ENCODE measurements at places on chromosomes 11 and 22. TPM values are rescaled to one million over a fixed set of nuclear protein-coding genes. Genes with fewer than 3 reads are reported as not detected.

MAP6 gene
- total RNA-seq = 26.4 TPM

USH1C gene
- total RNA-seq = 0.72 TPM

C11orf91 gene
- total RNA-seq = not detected

C22orf42 gene
- not detected for total RNA-seq

GLB1L2 gene
- total RNA-seq = 0.34 TPM

SYT13 gene
- 1.8 TPM for total RNA-seq

EHBP1L1 gene
- 82.0 TPM for total RNA-seq

GRCh38 chr11:57150454-57150917, 31.3 kb upstream of the LRRC55 start:
- no peaks in the 10 kb centered on the region for H3K36me3 ChIP-seq
- H3K4me3 ChIP-seq = no peak overlapping the region
- H3K27ac ChIP-seq = no peak overlapping the region
- DNase-seq = no peak
- H3K4me1 ChIP-seq = no peaks in the 10 kb centered on the region
- peaks cover 39% of the 10 kb centered on the region for H3K27me3 ChIP-seq

DNA sequence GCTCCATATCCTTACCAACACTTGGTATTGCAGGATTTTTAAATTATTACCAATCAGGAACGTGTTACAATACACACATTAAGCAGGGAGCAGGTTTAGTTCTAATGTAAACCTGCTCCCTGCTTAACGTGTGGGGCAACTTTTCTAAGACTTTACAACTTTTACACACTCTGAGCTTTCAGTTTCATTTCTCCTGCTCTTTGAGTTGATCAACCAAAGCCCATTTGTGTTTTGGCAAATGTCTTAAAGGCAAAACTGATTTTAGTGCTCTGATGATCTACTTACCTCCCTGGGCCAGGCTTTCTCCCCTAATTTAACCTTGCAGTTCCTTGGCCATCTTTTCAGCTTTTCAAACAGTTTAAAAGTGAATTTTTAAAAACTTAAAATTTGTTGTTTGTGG, 70.9 kb downstream of the ZBTB44 start:
- DNase-seq = no peak
- H3K27me3 ChIP-seq = no peaks in the 10 kb centered on the region
- no peak overlapping the region for H3K4me3 ChIP-seq

GRCh38 chr11:93952082-93952780, 68.9 kb upstream of the HEPHL1 start:
- no peak overlapping the region for H3K27ac ChIP-seq
- H3K4me3 ChIP-seq = no peak overlapping the region
- peaks cover 2% of the 10 kb centered on the region for H3K36me3 ChIP-seq
- DNase-seq = no peak

DNA sequence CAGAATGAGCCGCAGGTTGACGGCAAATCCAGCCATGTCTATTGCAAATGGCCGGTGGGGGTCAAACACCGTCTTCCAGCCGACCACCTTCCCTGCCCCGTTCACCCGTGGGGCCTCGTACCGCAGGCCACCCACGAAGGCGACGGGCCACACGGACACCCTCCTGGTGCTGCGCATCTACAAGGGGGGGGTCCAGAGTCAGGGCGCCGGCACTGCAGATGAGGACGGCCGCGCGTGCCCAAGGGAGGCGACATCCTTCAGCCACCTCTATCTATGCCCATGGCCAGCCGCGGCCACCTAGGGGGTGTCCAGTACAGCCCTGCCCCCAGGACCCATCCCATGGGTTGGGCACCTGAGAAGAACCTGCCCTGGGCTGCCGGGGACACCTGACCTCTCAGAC, 29.2 kb downstream of the B3GAT1 start:
- H3K4me3 ChIP-seq = no peak overlapping the region
- H3K36me3 ChIP-seq = no peaks in the 10 kb centered on the region
- DNase-seq = no peak
- peaks cover 11% of the 10 kb centered on the region for H3K27me3 ChIP-seq
- H3K4me1 ChIP-seq = no peaks in the 10 kb centered on the region

DNA sequence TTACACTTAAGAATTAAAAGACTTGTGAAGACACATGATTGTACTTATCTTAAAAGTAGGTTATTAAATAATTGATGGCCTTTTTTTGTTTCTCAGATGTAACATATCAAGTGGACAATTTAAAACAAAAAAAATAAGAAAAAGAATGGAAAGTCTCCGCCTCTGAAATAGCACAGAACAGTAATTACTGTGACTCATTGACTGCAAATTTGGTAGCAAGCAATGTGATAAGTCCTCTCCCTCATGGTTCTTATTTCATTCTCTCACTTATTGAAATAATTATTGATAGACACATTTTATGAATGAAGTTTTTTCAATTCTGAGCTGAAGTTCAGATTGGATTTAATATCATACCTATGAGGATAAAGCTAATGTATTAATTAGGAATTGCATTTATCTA, 717.9 kb upstream of the LUZP2 start:
- no peaks in the 10 kb centered on the region for H3K27me3 ChIP-seq
- no peak overlapping the region for H3K4me3 ChIP-seq
- H3K27ac ChIP-seq = peak overlapping the region; percentile 46

- H3K4me3 ChIP-seq = no peak overlapping the region
- no peaks in the 10 kb centered on the region for H3K27me3 ChIP-seq
- H3K4me1 ChIP-seq = no peaks in the 10 kb centered on the region
- H3K36me3 ChIP-seq = no peaks in the 10 kb centered on the region
These were observed 628.1 kb downstream of the METTL15 start for GRCh38 chr11:28736256-28736655.

- H3K27me3 ChIP-seq = no peaks in the 10 kb centered on the region
- H3K4me3 ChIP-seq = no peak overlapping the region
These were observed 71.6 kb downstream of the LRP5 start for GRCh38 chr11:68383976-68384501.

DNA sequence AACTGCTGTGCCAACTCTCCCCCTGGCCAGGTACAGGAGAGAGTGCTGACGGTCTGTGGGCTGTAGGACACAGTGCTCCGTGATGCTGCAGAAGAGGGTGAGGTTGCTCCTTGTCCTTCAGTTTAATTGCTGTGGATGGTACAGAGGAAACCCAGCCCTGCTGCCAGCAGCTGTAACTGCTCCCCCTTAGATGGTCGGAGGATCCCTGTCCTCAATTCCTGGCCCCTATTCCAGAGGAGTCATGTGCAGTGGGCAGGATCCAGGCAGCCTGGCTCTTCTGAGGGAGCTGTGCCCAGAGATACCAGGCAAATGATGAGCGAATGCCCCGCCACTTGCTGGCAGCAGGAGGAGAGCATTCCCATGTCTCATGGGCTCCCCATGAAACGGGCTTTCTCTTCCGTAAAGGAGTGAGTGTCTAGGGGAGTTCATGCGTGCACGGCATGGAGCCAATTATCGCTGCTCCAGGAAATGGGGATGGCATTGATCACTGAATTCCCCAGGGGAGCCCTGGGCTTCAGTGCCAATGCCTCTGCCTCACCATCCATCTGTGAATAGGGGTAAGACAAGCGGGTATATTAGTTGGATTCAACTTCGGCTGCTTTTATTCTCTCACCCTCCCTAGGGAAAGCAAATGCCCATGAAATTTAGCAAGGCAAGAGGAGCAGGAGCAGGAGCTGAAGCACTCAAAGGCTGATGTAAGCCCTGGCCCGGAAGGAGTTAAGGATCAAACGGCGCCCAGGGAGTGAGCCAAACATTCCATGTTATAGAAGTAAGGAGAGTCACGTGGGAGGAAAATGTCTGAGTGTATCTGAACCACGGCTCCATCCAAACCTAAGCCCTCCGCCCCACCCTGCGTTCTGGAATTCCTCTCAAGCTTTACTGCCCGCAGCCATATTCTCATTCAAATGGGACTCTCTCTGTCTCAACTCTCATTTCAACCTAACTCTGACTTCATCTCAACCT, 51.0 kb upstream of the CSNK2A3 start:
- H3K27ac ChIP-seq = peak overlapping the region; percentile 53
- H3K36me3 ChIP-seq = peaks cover 10% of the 10 kb centered on the region
- H3K4me1 ChIP-seq = peaks cover 31% of the 10 kb centered on the region
- peaks cover 9% of the 10 kb centered on the region for H3K27me3 ChIP-seq
- no peak for DNase-seq
- no peak overlapping the region for H3K4me3 ChIP-seq

DNA sequence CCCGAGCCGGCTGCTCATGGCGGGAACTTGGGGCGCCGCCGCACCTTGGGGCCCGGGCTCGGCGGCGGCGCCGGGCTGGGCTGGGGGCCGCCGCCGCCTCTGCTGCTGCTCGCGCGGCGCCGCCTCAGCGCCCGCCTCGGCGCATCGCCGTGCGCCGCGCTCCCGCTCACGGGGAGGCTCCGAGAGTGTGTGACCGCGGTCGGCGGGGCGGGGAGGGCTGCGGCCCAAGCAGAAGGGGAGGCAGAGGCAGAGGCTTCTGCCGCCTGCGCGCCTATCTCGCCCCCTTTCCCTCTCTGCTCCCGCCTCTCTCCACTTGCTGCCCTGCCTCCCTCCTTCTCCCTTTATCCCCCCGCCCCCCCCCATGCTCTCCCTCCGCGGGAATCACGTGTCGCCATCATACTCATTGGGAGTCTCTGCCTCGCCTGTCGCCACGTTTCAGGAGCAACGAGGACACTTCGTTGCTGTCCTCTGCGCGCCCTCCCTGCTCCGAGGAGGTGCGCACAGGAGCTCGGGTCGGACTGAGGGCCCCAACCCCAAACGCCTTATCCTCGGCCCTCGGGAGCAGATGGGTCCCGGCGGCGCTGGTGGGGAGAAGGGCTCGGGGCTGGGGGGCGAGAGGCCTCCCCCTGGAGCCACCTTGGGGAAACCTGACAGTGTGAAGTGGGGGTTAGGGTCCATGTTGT, at the start of gene GUCY1A2:
Gene GUCY1A2 (minus strand): TSS at position 258 of the 683 bp plus-strand sequence. CDS start 421 bp downstream, outside the sequence.
- peak; percentile 75 for DNase-seq
- peaks cover 30% of the 10 kb centered on the region for H3K4me1 ChIP-seq
- peaks cover 23% of the 10 kb centered on the region for H3K27me3 ChIP-seq
- peak within 1 kb of the TSS; percentile 71 for H3K27ac ChIP-seq

- no peaks in the 10 kb centered on the region for H3K27me3 ChIP-seq
- H3K4me3 ChIP-seq = no peak overlapping the region
- H3K4me1 ChIP-seq = peaks cover 58% of the 10 kb centered on the region
- H3K36me3 ChIP-seq = no peaks in the 10 kb centered on the region
- no peak for DNase-seq
These were observed 13.5 kb downstream of the ACO2 start for GRCh38 chr22:41482319-41482935.

- no peak overlapping the region for H3K27ac ChIP-seq
- no peak for DNase-seq
- no peaks in the 10 kb centered on the region for H3K36me3 ChIP-seq
These were observed 110.2 kb downstream of the TRIM29 start for GRCh38 chr11:120027546-120028180.

DNA sequence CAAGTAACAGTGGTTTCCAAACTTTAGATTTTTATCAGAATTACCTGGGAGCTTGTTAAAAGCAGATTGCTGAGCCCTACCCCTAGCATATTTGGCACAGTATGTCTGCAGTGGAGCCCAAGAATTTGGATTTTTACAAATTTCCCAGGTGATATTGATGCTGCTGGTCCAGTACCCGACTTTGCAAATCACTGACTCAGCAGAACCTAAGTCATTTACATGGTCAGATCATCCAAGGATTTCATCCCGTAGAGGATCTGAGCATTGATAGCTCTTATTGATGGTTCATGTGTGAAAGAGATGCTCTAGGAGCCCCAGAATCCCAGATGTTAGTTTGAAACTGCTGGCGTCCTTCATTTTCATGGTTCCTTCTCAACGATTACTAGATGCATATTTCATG, 6.0 kb downstream of the C11orf97 start:
- H3K27me3 ChIP-seq = peaks cover 8% of the 10 kb centered on the region
- no peak for DNase-seq
- no peak overlapping the region for H3K27ac ChIP-seq
- H3K4me1 ChIP-seq = no peaks in the 10 kb centered on the region
- H3K36me3 ChIP-seq = no peaks in the 10 kb centered on the region
- no peak overlapping the region for H3K4me3 ChIP-seq

GRCh38 chr11:2498750-2499149, 53.9 kb downstream of the KCNQ1 start:
- peak; percentile 62 for DNase-seq
- no peak overlapping the region for H3K4me3 ChIP-seq
- H3K27ac ChIP-seq = no peak overlapping the region
- no peaks in the 10 kb centered on the region for H3K4me1 ChIP-seq
- peaks cover 9% of the 10 kb centered on the region for H3K36me3 ChIP-seq

DNA sequence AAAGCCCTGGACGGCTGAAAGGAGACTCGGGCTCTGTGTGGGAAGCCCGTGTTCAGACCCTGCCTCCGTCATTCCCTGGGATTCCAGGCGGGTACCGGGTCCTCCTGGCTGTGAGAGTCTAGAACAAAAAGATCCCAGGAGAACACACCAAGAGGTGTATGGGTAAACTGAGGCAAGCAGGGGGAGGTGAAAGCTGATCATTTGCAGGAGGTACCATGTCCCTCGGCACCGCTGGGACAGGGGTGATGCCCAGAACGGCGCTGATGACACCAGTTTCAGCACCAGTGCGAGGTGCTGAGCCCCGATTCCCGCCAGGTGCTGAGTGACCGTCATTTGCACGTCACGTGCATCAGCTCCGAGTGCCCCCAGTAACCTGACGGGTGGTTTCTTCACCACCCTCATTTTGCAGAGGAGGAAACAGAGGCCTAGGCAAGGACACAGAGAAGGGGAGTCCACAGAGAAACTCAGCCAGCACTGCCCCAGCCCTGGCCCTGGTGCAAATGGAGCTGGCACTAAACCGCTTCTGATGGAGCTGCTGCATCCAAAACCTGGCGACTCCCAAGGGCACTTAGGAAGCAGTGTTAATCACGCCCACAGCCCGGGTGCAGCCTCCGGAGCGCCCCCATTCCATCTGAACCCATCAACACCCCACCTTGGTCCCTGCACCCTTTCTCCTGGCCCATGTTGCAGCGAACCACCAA, 16.8 kb downstream of the MACROD1 start:
- H3K27ac ChIP-seq = no peak overlapping the region
- H3K4me3 ChIP-seq = no peak overlapping the region
- DNase-seq = no peak
- peaks cover 3% of the 10 kb centered on the region for H3K4me1 ChIP-seq
- peaks cover 4% of the 10 kb centered on the region for H3K27me3 ChIP-seq
- H3K36me3 ChIP-seq = no peaks in the 10 kb centered on the region

- peaks cover 4% of the 10 kb centered on the region for H3K27me3 ChIP-seq
- no peak overlapping the region for H3K27ac ChIP-seq
- H3K4me3 ChIP-seq = peak overlapping the region; percentile 75
- no peaks in the 10 kb centered on the region for H3K36me3 ChIP-seq
These were observed 841 bp upstream of the TUB start for GRCh38 chr11:8080069-8080670.

DNA sequence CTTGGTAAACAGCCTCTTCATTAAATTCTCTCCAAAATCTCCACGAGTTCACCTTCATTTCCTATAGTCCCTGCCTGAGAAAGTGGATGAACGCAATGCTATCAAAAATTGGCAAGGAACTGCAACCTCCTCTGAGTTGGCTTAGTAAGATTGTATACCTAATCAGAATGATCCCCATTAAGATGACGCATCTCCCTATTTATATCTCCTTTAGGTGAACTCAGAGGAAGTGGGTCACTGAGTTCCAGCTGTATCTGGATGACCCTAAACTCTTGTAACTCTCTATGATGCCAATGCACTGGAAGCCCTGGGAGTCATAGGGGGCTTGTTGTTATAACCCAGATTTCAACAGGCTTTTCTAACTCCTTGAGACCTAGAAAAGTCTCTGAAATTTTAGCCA, 48.2 kb downstream of the OR10A6 start:
- H3K27me3 ChIP-seq = peaks cover 3% of the 10 kb centered on the region
- no peak for DNase-seq
- H3K4me1 ChIP-seq = no peaks in the 10 kb centered on the region
- H3K4me3 ChIP-seq = no peak overlapping the region
- H3K27ac ChIP-seq = no peak overlapping the region
- no peaks in the 10 kb centered on the region for H3K36me3 ChIP-seq

GRCh38 chr11:34620820-34621792, at the start of gene EHF:
TSS of gene EHF (plus strand) at chr11:34621093. CDS start at chr11:34642631, 21,538 bp downstream.
- no peak for DNase-seq
- H3K27me3 ChIP-seq = no peaks in the 10 kb centered on the region
- no peak within 1 kb of the TSS for H3K4me3 ChIP-seq
- H3K27ac ChIP-seq = no peak within 1 kb of the TSS
- H3K36me3 ChIP-seq = no peaks in the 10 kb centered on the region
- no peaks in the 10 kb centered on the region for H3K4me1 ChIP-seq
